ENCODE measurements at places on chromosomes 13 and 19.

DNA sequence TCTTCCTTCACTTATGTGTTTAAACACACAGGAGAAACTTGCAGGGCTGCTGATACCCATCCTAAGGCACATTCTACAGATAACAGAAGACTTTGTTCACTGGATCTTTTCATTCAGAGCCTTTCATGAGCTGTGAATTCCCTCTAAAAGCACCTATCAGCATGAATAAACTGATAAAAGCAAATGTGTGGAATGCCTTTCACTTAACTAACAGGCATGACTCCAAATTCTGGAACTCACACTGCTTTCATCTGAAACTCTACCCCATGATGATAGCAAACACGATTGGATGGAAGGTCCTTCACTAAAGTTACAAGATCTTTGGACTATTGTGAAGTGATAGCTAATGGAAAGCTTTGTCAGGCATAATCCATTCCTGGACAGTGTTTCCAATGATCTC, 457.3 kb downstream of the EFNB2 start:
- no peak for DNase-seq

- DNase-seq = no peak
Measured at GRCh38 chr13:44052780-44053184, 173.1 kb downstream of the LACC1 start.

DNA sequence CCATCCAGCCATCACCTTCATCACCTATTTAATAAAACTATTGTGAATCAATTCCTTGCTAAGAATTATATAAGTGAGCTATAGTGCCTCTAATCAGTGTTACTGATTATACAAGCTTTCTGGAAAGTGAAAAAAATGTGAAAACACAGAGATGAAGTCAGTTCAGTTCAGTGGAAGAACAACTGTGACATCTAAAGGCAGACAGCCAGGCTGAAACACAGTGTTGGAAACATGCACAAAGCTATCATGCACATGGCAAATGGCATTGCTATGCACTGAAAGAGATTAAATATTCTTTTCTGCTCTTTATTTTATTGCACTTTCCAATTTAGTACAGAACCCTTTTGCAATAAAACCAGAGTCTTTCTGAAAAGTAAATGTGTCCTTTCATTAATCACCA, 294.0 kb downstream of the RBM26 start:
- no peak for DNase-seq

- no peak for DNase-seq
Measured at GRCh38 chr13:39311619-39312018, 273.4 kb downstream of the NHLRC3 start.

GRCh38 chr19:45952686-45953505, 20.8 kb downstream of the NOVA2 start:
- peak; percentile 61 for DNase-seq

DNA sequence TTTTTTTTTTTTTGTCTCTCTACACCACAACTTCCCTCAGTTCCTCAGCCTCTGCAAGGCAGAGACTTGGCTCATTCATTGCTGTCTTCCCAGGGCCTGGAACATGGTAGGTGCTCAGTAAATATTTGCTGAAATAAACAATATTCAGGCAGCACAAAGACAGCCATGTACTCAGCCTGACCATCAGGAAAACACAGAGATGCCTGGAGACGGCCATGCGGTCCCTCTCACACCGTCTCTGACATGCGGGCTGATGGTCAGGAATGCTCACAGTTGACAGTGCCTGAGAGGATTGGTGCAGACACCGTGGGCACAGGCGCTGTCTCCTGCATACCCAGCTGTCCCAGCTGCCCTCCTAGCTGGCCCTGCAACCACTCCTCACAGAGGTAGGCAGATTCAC, 924 bp downstream of the PRAM1 start:
- no peak for DNase-seq

- peak; percentile 98 for DNase-seq
Measured at GRCh38 chr19:39403331-39404312, 3.0 kb upstream of the ZFP36 start.

DNA sequence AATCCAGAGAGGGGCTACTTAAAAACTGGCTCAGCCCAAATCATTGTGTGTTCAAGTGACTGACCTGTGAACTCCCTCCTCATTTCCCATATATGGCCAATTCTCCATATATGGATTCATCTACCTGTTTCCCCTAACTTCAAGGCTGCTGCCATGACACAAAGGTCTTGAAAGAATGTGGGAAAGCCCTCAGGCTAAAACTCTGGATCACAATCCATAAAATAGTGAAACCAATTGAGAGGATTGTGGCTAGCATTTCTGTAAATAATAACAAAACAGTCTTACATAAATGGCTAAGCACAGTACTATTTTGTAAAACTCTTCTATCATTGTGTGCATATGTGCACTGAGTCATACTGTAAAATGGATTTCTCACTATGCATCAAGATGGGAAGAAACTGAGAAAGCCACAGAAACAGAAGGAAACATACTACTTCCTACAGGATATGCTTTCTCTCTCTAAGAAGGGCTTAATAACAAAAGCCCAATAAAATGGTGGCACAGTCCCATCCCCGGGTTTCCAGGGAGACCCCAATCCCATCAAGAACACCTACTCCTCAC, 80.5 kb downstream of the FOXO1 start:
- no peak for DNase-seq

- peak; percentile 18 for DNase-seq
Measured at GRCh38 chr13:110593430-110594130, 21.8 kb upstream of the NAXD start.

DNA sequence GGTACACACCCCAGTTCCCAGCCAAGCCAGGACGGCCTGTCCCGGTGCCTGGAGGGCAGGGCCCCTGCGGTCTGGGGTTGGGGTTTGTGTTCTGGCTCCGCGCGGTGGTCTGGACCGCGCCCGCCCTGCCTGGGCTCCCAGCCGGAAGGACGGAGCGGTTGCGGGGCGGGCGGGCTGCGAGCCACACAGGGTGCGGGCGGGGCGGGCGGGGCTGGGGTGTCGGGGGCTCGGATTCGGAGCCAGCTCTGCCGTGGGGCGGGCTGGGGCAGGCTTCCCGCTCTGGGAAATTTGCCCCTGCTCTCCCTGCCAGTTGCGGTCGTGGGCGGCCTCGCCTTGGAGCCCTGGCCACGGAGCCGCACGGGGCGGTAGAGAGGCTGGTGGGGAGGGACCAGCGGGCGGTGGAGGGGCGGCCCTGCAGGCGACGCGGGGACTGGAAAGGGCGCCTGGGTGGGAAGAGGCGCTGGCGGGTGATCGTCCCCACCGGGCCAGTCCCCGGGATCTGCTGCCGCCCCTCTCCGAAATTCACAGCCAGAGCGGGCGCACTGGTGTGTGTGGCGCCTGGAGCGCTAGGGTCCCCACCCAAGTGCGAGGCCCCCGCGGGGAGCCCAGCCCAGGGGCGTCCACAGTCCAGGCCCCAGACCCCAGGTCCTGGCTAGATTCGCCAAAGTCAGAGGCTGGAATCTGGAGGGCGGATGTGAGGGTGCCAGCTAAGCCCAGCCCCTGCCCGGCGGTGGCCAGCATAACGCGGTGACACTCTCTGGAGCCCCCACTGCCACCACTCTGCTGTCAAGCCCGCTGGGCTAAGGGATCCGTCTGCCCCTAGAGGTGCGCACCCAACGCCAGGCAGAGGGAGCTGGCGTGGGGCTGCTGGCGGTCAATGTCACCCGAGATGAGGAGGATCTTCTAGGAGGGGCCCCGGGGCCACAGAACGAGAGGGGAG, 11.0 kb upstream of the ZNF492 start:
- no peak for DNase-seq

DNA sequence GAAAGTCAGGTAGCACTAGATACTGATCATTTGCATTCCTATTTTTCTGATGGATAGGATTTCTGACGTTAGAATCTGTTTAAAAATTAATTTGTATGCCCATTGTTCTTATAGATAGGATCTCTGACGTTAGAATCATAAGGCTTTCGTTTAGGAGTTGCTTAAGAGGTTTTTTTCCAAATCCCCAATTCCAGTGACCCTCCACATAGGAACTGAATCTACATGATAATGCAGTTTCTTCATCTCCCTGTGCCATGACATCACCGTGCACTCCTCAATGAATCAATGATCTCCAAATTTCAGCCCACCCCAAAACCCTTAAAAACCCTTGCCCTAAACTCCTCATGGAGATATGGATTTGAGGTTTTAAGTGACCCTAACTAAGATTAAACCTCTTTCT, 87.2 kb downstream of the RXFP2 start:
- DNase-seq = no peak

- peak; percentile 57 for DNase-seq
Measured at GRCh38 chr19:48190288-48190884, 19.9 kb downstream of the ZSWIM9 start.

DNA sequence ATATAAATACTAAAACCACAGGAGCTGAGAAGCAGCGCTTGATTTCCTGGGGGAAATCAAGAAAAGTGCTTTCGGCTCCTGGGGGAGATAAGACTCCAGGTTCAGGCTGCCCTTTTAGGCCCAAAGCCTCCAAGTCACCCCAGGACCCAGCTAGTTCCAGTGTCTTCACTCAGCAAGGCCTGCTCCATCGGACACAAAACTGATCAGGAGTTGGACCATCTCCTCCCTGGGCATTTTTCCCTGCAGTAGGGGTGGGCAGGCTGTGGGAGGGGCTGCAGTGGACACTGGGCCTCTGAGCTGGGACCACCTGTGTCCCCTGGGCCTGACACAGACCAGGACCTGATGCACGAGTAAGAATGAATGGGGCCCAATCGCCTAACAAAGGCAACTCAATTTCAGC, 15.2 kb downstream of the C19orf12 start:
- no peak for DNase-seq

GRCh38 chr19:2507109-2507508, 31.2 kb downstream of the GADD45B start:
- peak; percentile 20 for DNase-seq

DNA sequence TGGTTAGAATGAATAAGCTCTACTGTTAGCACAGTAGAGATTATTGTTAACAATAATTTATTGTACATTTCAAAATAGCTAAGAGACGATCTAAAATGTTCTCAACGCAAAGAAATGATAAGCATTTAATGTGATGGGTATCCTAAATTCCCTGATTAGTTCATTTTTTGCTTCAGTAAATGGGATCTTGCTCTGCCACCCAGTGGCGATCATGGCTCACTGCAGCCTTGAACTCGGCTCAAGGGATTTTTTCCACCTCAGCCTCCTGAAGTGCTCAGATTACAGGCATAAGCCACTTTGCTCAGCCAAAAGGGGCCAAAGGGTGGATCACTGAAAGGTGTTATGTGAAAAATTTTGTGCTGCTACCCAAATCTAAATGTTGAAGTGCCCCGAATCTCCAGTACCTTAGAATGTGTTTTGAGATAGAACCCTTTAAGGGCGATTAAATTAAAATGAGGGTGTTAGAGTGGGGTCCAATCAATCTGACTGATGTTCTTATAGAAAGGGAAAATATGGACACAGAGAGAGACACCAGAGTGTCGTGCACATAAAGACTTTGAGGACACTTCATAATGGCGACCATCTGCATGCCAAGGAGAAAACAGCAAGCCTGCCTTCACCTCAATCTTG, 31.5 kb upstream of the ZNF766 start:
- peak; percentile 62 for DNase-seq

- DNase-seq = no peak
Measured at GRCh38 chr19:31377736-31378135, 28.5 kb upstream of the TSHZ3 start.

DNA sequence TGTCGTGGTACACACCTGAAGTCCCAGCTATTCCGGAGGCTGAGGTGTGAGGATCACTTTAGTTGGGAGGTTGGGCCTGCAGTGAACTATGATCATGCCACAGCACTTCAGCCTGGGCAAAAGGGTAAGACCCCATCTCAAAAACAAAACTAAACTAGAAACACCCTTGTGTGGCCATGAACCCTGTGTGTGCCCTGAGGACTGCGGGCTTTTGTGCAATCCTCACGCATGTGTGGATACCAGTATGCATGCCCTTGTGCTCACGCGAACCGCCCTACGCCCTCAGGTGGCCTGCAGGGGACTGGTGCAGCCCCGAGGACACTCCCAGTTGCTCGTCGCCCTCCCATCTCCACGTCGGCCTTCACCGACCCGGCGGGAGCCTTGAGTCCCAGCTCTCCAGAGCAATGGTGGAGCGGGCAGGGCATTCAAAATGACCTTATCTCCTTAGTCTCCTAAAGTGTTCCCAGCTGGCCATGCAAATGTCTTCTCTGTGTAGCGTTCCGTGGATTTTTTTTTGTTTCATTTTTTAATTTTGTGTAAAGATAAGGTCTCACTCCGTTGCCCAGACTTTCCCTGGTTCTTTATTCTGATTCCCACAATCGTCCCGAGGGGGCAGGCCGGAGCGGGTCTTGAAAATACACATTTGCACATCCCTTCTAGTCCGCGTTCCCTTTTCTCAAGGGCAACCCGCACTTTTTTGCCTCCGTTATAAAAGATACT, 868 bp upstream of the EGLN2 start:
- DNase-seq = peak; percentile 76

GRCh38 chr19:4870025-4870700, 2.7 kb upstream of the PLIN3 start:
- DNase-seq = peak; percentile 50

DNA sequence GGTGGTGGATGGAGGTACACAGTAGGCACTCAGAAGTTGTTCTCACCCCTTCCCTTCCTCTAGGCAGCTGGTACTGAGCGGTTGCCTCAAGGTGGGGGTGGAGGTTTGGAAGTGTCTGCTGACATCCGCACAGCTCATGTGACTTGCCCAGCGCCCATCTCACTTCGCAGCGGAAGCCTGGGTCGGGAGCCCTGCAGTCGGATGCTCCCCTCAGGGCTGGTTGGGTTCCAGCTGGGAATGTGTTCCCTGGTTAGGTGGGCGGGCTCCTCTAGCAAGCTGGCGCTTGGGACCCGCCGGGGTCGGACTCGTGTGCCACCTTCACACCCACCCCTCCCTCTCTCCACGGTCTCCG, 10.2 kb downstream of the PPP1R37 start:
- DNase-seq = no peak

DNA sequence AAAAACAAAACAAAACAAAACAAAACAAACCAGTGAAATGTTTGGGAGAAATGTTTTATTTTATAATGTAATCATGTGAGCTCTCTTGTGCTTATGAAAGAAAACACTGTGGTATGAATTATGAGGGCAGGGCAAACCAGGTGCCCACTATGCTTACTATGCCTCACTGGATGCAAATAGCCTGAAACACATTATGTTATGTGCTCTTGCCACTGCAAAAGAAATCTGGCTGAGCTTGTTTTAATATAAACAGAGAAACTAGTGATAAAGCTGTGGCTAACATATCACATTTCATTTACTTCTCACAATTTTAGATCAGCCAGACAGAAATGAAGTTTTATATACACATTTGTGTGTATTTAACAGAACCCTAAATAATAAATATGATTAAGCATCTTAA, 8.7 kb upstream of the NBEA start:
- no peak for DNase-seq

GRCh38 chr13:49679246-49679645, 12.0 kb downstream of the EBPL start:
- DNase-seq = no peak

GRCh38 chr13:50800091-50800739, 43.3 kb downstream of the DLEU7 start:
- no peak for DNase-seq

DNA sequence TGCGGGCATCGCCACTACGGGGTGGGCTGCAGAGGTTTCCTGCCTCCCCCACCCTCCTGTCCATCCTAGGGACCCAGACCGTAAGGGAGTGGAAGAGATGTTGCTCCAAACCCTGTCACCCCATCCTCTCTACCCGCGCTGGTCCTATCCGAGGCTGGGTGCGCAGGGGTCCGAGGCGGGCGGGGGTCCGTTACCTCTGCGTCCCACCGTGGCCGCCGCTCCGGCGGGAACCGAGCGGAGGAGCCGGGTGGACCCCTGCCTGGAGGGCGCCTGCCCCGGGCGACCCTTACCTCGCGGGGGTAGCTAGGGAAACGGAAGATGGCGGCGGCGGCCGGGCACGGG, at the start of gene DGKH:
TSS of gene DGKH (plus strand) at position 307 of the 342 bp plus-strand sequence. CDS start 126 bp downstream, outside the sequence.
- DNase-seq = no peak

All from stimulated activated CD4-positive, alpha-beta T cell treated with anti-CD3 and anti-CD28 coated beads, Interleukin-15, amount 100 ng/mL, for 24 hours (primary cell).